T-helper 9 cell (primary cell): ENCODE measurements at places on chromosomes 3 and 15.

DNA sequence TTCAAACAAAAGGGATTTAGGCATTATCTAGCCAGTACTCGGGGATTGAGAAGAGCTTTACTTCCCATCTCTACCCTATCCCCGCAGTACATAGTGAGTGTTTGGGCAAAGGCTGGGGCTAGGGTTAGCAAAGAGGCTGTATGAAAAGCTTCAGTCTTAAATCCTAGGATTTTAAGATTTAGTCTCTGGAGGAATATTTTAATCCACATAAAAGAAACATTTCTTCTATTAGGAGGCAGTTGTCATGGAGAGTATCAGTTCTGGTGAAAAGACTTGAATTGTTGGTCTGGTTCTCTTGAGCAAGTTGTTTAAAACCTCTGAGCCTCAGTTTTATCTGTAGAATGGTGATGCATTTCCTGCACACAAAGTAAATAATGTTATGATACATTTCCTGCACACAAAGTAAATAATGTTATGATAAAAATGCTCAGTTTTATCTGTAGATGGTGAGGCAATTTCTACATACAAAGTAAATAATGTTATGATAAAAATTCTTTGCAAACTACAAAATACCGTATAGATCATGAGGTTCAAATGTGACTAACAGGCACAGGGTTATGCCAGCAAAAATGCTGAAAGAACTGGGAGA lies 53.9 kb upstream of the ZBED2 start:
- DNase-seq, result no peak

DNA sequence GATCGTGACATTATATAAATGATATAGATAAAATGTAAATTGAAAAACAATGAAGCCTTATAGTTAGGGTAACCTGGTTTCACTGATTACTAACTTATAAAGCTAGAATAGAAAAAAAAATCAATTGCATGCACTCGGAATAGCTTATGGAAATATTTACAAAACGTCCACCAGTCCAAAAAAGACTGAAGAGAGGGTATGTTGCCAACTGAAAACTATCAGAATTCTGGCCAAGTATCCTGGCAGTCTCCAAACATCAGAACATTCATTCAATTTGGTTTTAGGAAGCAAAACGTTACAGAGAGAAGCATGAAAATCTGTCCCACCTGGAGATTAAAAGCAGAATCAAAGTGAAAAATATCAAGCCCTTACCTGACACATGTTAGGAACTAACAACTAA lies 892.4 kb downstream of the ROBO1 start:
- DNase-seq, result no peak

DNA sequence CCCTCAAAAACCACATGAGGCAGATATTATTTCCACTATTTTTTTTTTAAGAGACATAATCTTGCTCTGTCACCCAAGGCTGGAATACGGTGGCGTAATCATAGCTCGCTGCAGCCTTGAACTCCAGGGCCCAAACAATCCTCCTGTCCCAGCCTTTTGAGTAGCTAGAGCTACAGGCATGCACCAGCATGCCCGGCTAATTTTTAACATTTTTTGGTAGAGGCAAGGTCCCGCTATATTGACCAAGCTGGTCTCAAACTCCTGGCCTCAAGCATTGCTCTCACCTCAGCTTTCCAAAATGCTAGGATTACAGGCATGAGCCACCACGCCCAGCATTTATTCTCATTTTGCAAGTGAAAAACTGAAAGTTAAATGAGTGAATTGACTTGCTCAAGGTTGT lies 50.8 kb upstream of the PIAS1 start:
- no peak for DNase-seq

DNA sequence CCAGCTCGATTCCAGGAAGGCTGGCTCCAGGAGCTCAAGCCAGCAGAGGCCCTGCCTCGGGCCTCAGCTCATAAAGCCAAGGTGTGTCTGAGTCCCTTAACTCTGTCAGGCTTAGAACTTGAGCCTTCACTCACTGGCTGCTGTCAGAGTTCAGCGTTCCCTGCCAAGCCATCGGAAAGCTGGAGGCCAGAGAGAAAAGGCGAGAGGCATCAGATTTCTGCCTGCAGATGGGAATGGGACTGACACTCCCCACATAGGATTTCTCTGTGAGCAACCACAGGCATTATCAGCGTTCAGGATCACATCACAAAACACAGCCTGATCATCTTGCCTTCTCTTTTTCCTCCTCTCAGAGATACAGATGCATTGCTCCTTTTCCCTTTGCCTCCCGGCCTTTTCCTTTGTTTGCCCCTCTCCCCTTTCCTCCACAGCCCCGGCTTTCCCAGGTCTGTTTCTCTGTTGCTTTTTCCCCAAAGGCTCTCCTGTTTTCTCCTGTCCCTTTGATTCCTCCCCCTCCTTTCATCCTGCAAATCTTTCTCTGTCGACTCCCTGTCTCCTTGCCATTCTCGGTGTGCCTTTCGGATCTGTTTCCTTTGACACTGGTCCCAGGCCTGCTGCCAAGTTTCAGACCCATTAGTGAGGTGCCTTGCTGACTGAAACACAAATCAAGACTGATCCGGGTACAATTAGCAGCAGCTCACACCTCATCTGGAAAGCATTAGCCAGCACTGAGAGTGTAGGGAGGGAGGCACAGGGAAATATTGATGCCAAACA lies 44.5 kb upstream of the BOC start:
- no peak for DNase-seq

GRCh38 chr3:85360742-85361387 lies 402.1 kb downstream of the CADM2 start:
- DNase-seq, result no peak

- DNase-seq, result no peak
These were observed 15.9 kb downstream of the CORO2B start for GRCh38 chr15:68594533-68595259.

DNA sequence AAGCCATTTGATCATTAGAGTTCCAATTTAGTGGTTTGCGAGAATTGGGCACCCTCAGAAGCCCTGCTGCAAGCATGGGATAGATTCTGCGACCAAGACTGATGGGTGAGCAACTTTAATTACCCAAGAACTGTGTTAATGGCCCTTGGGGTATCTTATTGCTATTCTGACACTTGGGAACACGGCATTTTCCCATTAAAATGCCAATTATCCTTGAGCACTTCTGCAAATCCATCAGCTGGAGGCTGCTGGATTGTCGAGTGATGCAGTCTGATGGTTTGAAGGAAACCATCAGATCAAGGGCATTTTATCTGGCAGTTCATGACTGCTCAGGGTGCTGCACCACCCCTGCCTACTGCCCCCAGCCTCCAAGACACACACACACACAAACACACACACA lies 183.6 kb upstream of the PROK2 start:
- DNase-seq, result no peak

DNA sequence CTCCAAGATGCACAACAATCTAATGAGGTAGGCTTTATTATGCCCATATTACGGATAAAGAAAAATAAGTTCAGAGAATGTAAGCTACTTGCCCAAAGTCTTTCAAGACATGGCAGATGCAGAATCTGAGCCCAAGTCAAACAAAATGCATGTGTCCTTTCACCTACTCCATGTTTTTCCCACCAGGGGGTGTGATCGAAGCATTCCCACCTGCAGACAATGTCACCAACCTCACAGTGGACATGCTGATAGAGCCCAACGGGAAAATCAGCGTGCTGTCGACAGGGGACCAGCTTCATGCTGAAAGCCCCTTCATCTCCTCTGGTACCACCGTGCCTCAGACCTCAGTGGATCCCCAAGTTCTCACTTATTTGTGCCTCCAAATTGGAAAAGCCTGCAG lies 99.8 kb upstream of the C15orf61 start:
- no peak for DNase-seq

- no peak for DNase-seq
These were observed 101.5 kb upstream of the ASB14 start for GRCh38 chr3:57393977-57394376.

DNA sequence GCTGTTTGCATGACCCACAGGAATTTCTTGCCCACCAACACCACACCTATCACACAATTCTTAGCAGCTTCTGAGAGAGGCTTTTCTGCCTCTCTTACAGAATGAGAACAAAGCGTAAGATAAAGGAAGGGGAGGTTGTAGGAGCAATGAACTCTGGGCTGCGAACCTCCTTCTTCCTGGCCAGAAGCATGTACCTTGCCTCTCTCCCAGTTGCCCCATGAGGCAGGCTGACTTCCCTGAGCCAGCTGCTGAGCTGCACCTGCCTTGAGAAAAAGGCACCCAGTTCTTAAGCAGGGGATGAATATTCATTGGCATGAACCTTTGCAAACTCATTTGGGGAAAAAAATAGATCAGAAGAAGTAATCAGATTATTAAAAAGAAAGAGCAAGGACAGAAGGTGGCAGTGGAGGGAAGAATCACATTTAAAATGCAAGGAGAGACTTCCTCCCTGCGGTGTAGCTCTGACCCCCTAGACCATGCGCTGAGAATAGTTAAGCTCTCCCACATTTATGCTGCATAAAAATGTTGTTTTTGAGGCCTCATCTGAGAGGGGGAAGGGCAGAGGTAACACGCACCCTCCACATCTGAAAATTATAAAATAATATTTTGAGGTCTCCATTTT lies 304.8 kb downstream of the EPHB1 start:
- no peak for DNase-seq

- DNase-seq, result no peak
These were observed 544.9 kb downstream of the NAALADL2 start for GRCh38 chr3:175404027-175404426.

DNA sequence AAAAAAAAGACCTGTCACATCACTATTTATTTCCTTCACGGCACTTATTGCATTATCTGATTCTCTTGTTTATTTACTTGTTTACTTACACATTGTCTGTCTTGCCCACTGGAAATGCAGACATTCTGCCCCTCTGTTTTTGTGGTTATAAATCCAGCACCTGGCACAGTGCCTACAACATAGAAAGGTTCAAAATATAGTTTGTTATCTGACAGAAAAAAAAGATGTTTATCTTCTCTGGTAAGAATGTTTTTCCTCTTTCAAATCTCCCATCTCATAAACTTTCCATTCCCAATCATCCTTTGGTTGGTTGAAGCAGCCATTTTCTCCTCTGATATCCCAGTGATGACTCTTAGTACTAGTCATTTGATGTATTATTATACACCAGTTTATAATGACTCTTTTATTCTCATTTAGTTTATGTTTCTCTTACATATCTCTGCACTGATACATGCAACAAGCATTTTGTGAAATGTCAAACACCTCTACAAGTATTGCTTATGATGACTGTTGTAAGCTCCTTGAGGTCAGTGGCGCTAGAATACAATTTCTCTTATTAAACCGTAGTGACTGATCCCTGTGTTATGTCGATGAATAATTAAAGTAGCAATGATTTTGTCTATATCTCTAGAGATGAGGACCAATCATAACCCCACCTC lies 398.4 kb upstream of the TBL1XR1 start:
- DNase-seq, result no peak

- DNase-seq, result no peak
These were observed 167.8 kb upstream of the KBTBD8 start for GRCh38 chr3:66830301-66830700.

- no peak for DNase-seq
These were observed 5.7 kb downstream of the EXOSC7 start for GRCh38 chr3:44981751-44982150.

GRCh38 chr3:112651516-112651915 lies 10.6 kb upstream of the CCDC80 start:
- no peak for DNase-seq

GRCh38 chr15:39880718-39881387 lies 39.2 kb downstream of the GPR176 start:
- no peak for DNase-seq

DNA sequence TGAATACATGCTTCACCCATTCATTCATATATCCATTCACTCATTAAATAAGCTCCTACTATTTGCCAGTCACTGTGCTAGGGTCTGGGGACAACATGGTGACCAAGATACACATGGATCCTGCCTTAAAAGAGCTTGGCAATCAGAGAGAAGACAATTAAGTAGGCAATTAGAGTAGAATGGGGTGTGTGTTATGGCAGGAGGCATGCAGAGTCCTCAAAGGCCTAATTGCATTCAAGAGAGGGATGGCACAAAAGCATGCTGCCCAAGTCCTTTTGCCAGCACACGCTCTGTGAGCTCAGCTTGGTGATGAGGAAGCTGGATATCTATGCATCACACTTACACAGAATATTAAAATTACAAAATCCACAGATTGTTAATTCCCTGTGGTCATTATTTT lies 2.8 kb upstream of the PRICKLE2 start:
- DNase-seq, result no peak

DNA sequence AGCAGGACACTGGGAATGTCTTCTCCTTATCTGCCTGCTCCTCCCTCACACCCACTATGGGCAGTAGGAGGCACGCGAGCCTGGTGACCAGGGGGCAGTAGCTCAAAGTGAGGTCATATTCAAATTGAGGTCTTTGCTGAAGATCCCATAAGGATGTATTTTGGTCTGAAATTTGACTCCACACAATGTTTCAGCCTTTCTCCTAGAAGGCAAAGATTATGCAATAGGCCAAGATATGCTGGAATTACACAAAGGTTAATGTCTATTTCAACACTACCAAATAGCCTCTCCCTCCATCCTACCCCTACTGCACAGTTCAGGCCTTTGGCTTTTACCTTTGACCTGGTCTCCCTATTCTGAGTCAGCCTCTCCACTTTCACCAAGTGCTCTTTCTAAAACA lies 203.0 kb downstream of the TIGIT start:
- DNase-seq, result no peak

DNA sequence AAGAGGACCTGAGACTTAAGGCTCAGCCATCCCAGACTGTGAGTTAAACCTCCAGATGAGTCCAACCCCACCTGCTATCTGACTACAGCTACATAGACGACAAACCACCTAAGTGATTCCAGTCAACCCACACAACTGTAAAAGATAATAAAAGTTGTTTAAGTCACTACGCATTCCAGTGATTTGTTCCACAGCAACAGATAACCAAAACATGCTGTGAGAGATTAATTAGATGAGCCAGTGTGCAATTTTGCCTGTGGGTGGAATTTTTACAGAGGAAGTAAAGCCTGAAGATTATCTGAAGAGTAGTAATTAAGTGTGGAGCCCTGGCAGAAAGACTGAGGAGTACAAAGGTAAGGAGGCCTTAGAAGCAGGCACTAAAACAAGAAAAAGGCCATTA lies 5.4 kb downstream of the BTBD1 start:
- DNase-seq, result no peak

DNA sequence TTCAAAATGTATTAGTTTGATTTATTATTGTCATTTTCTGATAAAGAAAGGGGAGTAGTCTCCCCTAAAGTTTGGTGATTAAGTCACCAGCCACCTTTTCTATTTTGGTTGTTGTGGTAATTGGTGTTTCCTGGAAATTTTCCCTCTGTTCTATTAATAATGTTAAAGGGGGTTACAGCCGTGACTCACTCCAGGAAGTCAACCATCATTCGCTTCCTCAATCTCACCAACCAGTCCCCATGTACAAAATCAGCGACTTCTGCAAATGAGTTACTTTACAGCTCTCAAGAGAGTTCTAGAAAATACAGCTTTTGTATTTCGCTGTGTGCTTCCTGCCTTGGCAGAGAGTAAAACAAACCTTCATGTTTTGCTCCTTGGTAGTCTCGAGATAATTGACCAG lies 285.1 kb downstream of the LPP start:
- DNase-seq, result no peak

- DNase-seq, result no peak
These were observed 65.1 kb downstream of the GLCE start for GRCh38 chr15:69225355-69226022.
